ENCODE measurements at places on chromosomes 13 and 19. TPM values are rescaled to one million over a fixed set of nuclear protein-coding genes. Genes with fewer than 3 reads are reported as not detected.

CYP2F1 gene
- not detected for total RNA-seq

PSG1 gene
- 0.70 TPM for total RNA-seq

VSTM2B gene
- total RNA-seq: not detected

LGALS4 gene
- total RNA-seq: not detected

OR7A5 gene
- total RNA-seq: not detected

ZNF730 gene
- total RNA-seq: 1.1 TPM

DNAAF3 gene
- total RNA-seq: 2.9 TPM

SIGLEC10 gene
- not detected for total RNA-seq

POU2F2 gene
- not detected for total RNA-seq

KRTDAP gene
- total RNA-seq: not detected
